ENCODE measurements at places on chromosomes 4 and X.

GRCh38 chrX:53377464-53377863 lies 45.0 kb downstream of the SMC1A start:
- no peak for DNase-seq

- no peak for DNase-seq
These were observed 4.6 kb downstream of the SEC31A start for GRCh38 chr4:82886147-82886942.

DNA sequence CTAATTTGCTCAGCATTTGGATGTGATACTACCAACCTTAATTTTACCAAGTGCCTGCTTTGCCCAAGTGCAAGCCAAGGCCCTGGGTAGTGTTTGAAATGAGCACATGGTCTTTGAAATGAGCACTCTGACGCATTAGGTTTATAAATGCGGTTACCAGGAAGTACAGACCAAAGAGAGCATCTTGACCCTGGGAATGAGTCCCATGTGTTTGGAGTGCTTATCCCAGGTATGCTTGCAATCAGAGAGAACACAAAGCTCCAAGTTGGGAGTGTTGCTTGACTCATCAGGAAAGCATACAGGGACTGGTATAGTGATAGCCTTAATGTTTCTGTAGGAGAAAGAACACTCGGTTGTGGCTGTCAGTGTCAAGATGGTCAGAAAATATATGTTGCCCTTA lies 203.6 kb upstream of the MAMLD1 start:
- DNase-seq, result no peak

DNA sequence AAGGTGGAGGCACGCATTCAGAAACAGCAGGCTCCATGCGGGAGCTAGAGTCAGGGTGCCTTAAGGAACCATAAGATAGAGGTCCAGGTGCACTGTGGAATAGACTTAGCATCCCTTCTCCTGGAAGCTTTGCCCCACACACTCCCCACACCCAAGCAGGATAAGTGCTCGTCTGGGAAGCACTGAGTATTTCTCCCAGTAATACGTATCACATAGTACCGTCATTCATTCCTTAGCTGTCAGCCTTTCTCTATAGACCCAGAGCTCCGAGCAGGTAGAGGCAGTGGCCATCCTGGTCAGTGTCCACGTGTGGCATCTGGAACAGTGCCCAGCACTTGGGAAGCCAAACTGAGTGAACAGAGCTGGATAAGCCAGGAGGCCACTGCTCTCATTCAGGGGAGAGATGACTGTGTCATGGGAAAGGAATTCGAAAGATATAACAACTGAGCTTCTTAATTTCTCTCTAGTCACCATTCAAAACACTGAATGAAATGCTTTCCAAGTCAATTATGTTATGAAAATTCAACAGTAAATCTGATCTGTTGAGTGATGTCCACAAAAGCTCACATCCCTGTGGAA lies 9.9 kb downstream of the APBB2 start:
- no peak for DNase-seq

GRCh38 chr4:7850489-7850888 lies 89.2 kb downstream of the AFAP1 start:
- no peak for DNase-seq

DNA sequence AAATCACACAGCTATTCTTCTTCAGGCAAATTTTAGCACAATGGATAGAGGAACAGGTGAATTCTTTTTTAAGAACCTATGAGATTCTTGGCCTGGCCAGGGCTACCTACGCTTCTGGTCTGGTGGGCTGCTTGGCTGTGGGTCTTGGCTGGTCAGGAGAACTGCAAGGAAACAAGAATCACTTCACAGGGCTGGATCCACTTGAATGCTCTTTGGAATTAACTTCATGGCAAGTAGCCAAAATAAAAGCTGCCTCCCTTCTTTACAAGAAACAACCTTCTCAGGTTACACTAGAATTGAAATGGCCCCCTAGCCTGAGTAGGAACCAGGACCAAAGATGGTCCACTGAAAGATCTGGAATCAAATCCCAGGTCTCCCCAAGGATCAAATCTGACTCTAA lies 519.1 kb downstream of the IQCM start:
- no peak for DNase-seq

DNA sequence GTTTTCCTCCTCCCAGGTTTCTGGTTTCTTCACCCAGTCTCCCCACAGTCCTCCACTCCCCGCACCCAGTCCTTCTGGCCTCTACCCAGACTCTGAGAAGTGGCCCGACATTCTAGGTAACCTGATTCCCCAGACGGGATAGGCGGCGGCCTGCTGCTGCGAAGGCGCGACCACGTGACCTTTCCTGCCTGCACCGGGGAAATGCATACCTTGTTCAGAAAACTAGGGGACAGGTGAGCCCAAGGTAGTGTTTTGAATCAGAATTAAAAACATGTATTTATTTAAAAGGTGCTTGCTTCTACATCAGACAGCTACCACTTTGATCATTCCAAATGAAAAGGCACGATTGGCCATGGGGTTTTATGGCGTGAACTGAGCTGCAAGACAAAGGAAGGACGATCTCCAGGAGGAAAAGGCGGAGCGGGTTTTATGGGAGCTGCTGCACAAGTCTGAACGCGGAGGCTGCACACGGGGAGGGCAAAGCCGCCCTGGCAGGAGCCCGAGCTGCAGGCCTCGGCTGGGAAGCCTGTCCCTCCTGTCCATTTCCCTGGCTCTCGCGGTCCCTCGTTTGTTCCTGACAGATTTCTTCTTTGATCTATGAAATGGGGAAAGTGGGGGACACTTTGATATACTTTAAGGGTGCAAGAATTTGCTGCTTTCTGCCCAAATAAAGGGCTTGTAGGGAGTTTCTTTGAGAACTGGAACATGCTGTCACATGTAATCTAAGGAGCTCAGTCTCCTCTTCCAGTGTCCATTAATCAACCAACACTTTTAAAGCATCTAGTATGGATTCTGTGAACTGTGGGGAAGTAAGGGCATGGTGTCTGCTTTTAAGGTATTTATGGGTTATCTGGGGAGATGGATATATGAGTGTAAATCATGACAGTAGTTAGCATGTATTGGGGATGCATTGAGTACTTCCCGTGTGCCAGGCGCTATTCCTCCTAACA lies 150.9 kb downstream of the SPRY1 start:
- no peak for DNase-seq

GRCh38 chr4:15765391-15765790 lies 12.7 kb upstream of the CD38 start:
- DNase-seq, result no peak

DNA sequence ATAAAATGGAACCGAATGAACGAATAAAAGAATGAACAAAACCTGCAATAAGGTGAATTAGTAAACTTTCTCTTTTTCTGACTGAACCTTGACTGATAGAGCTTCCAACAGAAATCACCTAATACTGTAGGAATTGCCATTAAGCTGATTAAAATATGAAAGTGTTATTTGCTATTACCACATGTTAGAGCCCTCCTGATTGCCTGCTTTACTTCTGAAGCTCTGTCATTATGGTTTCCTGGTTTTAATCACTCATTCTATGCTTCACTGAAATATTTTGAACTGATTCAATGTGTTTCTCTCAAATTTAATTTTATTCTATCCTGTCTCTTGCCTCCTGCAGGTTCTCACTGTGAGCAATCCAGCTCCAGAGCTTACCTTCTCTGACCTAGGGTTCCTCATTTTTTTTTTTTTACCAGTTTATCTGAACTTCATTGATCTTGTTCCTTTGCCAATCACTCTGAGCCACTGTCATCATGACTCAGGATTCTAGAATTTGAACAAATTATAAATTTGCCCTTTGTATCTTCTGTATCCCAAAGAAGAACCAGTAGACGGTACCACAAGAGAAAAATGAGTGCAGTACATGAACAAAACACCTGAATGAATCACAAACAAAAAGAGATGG lies 48.1 kb upstream of the UGT2B15 start:
- DNase-seq, result no peak

DNA sequence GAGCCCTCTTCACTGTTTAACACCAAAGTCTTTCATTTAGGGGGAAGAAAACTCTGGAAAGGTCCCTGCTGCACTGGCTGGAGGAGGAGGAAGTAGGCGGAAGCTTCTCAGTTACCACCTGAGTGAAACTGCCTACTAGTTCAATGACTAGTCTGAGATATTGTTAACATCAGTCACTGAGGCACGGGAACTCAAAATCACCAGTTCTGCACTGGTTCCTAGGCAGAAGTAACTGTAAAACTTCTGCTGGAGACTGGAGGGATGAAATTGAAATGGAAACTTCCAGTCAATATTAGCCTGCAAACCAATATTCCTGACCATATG lies 178.3 kb downstream of the SNCA start:
- no peak for DNase-seq

- DNase-seq, result no peak
These were observed 154.9 kb downstream of the ATG4A start for GRCh38 chrX:108246304-108246954.

GRCh38 chr4:7663075-7663541 lies 228.4 kb upstream of the PSAPL1 start:
- DNase-seq, result no peak

DNA sequence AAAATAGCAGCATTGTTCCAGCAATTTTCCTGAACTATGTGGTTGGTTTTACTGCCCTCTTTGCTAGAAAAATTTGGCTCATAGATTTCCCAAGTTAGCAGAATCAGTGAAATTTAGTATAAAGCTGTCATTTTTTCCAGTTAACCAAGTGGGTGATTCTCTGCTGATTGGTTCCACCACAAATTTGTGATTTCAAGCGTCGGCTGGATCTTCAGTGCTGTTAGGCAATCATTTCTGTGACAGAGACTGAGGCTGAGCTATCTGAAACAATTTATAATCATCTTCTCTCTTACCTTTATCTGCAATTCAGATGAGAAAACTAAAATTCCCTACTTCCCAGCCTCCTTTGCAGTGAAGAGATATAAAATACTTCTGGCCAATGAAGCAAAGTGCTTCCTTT lies 68.6 kb upstream of the OTUD4 start:
- peak; percentile 23 for DNase-seq

DNA sequence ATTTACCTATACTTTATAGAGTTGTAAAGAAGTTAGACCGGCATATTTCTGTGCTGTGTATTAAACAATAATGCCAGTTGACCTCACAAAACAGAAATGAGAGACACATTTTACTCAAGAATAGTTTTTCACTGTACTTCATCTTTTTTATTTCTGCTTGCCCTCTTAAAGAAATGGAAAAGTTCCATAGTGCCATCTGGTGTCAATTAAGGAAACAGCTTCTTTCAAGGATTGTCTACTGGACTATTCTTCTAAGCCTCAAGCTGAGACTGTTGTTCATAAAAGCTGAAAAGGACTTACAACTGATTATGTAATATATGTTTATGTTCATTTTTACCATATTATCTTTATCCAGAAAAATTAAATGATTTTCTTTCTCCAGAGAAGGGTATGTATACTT lies 1523.7 kb downstream of the ARAP2 start:
- DNase-seq, result no peak

DNA sequence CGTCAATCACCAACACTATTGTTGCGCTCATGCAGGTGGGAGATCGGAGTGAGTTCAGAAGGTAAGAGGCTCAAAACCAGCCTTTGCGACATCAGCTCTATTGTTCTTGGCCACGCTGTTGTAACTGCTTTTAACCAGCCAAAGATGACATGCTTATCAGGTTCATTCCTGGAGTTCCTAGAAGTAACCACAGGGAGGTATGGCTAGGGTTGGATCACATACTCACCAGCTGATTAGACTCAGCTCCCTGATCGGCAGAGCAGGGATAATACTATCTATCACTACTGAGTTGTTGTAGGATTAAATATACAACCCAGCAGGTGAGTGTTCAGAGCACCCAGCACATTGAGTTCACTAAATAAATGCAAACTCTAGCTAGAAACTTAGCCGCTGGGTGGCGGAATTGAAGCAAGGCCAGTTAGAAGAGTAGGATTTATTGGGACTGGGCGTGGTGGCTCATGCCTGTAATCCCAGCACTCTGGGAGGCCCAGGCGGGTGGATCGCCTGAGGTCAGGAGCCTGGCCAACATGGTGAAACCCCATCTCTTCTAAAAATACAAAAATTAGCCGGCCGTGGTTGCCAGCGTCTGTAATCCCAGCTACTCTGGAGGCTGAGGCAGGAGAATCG lies 12.4 kb downstream of the SLC34A2 start:
- no peak for DNase-seq

Measured in head of caudate nucleus (tissue), 42 donors.